GM23248 (cell line): ENCODE measurements at places on chromosomes 11 and 22. TPM values are rescaled to one million over a fixed set of nuclear protein-coding genes. Genes with fewer than 3 reads are reported as not detected.

GRCh38 chr11:13644997-13645687 lies 23.3 kb upstream of the FAR1 start:
- DNase-seq: no peak

GRCh38 chr11:76564364-76564763 lies 106.2 kb downstream of the LRRC32 start:
- DNase-seq: no peak

- no peak for DNase-seq
Measured at GRCh38 chr11:70860888-70861287, 391.5 kb downstream of the SHANK2 start.

DNA sequence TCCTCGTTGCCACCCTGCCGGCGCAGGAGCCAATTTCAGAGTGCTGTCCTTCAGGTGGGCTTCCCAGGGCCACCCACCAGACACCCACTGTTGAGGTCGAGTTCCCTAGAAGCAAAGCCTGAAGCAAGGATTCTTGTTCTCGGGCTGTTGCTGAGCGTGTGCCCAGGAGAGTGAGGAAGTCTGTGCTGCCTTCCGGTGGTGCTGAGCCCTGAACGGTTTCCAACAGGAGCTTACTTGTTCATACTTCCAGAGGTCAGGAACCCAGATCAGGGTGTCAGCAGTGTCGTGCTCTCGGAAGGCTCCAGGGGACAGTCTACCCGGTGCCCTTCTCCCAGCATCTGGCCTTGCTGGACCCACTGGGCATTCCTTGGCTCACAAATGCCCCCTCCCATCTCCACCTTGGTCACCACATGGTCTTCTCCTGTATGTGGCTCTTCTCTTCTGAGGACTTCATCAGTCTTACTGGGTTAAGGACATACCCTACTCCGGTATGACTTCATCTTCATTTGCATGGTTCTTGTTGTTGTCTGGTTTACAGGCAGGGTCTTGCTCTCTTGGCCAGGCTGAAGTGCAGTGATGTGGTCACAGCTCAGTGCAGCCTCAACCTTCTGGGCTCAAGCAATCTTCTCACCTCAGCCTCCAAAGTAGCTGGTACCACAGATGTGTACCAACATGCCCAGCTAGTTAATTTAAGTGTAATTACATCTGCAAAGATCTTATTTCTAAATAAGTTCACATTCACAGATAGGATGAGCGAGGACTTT lies 11.2 kb downstream of the SLC25A1 start:
- no peak for DNase-seq

DNA sequence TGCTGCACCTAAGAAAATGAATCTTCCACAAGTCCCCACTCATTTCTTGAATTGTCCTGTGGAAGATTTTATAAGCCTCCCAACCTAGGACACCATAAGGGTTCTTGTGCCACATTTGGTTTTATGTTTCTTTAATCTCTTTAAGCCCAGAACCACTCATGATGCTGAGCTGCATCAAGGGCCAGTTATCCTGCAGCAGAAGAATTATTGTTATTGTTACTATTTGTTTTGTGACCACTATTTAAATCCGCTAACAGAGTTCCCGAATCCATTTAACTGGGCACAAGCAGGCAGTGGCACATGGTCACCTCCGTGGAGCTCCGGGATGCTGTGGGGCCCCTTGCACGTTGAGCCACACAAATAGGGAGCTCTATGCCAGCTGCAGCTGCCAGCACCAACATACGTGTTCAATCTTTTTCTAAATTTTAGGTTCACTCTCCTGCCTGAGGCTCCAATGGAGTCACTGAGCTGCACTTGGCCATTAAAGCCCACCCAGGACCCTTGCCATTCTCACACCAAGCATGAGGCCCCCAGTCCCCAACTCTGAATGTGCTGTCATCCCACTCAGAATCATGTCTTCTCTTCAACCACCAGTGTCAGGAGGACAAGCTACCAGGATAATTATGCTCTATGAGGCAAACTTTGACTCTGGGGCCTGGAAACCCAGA lies 60.6 kb downstream of the DGCR2 start:
- no peak for DNase-seq

GRCh38 chr22:29559030-29559429 lies 5.5 kb upstream of the THOC5 start:
- DNase-seq: no peak

C11orf97 gene
- polyA plus RNA-seq: not detected in 2 replicates

- no peak for DNase-seq
Measured at GRCh38 chr22:17960011-17960410, 64.3 kb downstream of the MICAL3 start.

DNA sequence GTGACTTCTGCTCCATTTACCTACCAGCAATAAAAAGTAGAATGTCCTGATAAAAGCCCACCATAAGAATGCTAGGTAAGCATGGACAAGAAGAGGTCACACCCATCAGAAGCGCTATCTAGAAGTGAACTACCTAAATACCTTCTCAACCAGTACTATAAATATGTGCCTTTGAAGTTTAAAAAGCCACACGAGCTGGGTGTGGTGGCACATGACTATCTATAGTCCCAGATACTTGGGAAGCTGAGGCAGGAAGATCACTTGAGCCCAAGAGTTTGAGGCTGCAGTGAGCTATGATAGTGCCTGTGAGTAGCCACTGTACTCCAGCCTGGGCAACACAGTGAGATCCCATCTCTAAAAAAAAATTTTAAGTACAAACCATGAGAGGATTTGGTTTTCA lies 66.7 kb downstream of the PACSIN2 start:
- no peak for DNase-seq

SMCO4 gene
- polyA plus RNA-seq: 16.8 and 21.1 TPM in 2 replicates

DNA sequence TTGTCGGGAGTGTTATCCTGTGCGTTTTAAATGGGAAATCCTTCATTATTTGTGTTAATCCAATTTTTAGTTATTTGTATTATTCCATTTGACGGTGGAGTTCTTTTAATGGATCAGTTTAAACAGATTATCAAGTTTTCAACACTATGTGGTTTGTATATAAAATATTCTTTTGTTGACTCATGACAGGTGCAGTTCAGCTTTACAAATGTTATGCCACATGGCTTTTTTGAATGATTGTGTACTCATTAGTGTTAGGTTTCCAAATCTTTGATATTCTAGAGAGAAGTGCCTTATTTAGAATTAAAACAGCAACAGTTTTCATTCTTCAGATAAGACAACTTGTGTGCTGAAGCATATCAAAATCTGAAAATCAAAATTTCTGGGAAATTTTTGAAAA lies 2.4 kb downstream of the JAM3 start:
- DNase-seq: no peak

- DNase-seq: no peak
Measured at GRCh38 chr11:68264244-68264643, 7.5 kb downstream of the C11orf24 start.

DNA sequence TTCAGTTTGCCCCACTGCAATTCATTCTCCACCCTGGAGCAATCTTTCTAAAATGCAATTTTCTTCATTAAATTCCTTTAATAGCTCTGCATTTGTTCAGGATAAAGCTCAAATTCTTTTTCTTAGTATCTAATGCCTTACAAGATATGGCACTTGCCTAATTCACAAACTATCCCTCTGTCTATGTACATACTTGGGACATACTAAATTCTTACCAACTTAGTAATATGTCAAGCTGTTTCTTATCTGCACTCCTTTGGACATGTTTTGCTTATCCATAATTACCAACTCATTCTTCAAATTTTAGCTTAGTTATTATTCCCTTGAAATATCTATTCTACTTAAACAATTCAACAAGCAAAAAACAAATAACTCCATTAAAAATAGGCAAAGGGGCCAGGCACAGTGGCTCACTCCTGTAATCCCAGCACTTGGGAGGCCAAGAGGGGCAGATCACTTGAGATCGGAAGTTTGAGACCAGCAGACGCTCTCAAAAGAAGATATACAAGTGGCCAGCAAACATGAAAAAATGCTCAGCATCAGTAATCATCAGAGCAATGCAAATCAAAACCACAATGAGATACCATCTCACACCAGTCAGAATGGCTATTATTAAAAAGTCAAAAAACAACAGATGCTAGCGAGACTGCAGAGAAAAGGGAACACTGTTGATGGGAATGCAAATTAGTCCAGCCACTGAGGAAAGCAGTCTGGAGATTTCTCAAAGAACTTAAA lies 96.9 kb downstream of the FAM76B start:
- peak; percentile 59 for DNase-seq

DNA sequence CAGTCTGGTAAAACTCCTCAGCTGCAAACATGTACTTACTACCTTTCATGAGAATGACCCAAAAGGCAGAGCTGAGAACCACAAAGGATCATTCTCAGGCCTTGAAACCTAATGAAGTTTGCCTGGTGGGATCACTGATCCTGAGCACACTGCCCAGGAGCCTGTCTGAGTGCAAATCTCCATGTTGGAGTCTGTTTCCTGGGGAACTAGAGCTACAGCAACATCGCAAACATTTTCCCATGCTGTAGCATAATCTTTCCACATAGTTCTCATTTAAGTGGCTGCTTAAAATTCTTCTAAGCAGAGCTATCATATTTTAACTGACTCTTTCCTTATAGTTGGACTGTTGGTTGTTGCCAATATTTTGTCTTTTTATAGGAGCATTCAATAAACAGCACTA lies 58.5 kb downstream of the GUCY1A2 start:
- peak; percentile 52 for DNase-seq

- DNase-seq: no peak
Measured at GRCh38 chr11:61082062-61082870, 20.0 kb upstream of the CD5 start.

GRCh38 chr11:6191742-6192141 lies 7.3 kb upstream of the OR52W1 start:
- no peak for DNase-seq

RIMBP3C gene
- 0.15 TPM in 1 of 2 replicates, not detected in the other for polyA plus RNA-seq

DNA sequence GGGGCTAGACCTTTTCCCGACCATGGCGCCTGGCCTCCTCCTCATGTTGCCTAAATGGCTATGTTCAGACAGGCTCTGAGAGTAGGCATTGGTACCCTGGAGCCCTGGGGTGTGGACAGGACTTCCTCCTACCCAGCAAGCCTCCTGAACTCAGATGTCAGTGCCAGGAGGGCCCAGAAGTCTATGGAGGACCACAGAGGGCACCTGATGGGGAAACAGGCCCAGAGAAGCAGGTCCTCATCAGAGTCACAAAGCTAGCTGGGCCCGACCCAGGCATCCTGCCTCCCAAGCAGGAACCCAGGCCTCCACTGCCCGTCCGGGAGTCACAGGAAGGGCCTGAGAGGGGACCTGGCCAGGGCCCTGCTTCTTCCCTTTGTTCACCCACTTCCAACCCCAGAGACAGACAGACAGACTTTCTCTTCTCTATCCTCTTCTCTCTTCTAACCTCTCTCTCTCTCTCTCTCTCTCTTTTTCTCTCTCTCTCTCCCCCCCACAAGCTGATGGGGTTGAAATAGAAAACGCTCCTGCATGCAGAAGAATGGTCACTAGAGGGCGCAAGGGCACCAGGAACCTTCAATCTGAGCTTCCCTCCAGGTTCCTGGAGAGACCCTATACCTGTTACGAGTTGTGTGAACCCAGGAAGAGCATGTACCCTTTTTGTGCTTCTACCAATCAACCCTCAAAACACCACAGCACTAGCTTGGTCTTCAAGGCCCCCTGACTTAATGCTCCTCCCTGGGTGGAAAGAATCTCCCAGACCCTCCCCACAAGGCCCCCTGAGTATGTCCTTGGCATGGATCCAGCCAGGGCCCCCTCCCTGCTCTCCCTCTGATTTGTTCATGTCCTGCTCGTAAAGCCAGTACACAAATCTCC lies 27.1 kb downstream of the ARAP1 start:
- peak; percentile 78 for DNase-seq

DNA sequence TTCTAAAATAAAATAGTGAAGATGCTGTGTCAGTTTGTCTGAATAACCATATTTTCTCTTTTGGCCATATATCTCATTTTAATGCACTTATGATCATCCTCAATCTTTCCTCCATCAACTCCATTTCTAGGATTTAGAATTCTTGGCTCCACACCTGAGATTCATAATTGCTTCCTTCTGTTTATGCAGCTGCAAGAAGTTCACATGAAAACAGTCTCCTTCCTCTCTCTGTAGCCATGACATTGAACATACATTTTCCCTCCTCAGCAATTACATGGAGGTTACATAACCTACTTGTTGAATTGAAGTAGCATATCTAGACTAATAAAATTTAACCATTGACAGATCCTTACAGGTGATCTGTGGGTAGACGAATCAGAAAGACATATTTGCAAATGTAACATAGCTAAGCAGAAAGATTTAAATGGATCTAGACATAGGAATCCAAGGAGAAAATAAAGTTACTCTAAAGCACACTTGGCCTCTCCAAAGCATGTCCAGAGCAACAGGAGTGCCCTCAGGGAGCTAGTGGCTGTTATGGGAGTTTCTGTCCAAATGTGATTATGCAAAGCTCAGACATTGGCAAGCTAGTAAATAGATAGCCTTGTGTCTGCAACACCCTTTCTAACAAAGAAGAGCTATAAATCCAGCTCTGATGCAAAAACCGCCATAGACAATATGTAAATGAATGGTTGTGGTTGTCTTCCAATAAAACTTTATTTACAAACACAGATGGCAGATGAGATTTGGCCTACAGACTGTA lies 119.9 kb upstream of the MPPED2 start:
- no peak for DNase-seq

DNA sequence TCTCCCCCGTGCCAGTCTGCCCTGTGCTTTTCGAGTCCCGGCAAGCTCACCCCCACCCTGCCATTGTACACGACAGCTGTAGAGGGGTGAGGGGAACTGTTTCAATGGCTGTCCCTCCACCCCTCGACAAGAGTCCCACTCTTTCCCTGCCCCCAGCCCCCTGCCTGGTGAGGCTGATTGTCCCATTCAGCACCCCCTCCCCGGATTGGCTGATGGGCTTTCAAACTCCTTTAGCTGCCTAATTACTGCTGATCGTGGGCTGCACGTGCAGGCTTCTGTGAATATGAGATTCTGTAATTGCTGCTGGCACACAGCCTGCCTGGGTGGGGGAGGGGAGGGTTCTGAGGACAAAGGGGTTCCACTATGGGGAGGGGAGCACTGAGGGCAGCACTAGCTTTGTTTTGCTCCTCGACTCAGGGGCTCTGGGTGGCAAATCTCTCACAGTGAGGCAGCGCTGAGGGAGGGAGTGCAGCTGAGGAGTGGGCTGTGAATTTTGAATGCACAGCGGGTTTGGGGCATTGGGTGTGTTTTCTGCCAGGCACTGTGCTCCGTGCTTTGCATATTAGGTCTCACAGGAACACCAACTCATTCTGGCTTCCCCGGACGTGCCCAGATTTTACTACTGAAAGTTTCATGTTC lies 42.6 kb upstream of the ACCSL start:
- DNase-seq: no peak

DNA sequence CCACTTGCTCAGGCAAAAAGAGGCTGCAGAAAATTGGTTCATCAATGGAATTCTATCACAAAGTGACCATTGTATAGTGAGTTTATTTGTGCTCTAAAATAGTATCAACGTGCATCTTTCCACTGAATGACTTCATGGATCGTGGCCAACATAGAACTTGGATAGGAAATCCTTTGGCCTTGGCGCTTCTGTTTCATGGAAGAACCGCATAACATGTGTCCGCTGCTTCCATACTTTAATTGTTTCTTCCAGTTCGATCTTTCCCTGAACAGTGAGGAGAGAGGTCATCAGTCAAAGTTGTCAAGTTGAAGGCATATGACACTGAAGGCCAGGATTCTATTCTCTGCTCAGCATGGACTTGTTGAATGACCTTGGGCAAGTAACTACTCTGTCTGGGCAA lies 4.5 kb downstream of the NDUFA6 start:
- no peak for DNase-seq

- DNase-seq: no peak
Measured at GRCh38 chr11:92259861-92260260, 35.2 kb downstream of the FAT3 start.
